ENCODE measurements at places on chromosomes 2 and 18.

DNA sequence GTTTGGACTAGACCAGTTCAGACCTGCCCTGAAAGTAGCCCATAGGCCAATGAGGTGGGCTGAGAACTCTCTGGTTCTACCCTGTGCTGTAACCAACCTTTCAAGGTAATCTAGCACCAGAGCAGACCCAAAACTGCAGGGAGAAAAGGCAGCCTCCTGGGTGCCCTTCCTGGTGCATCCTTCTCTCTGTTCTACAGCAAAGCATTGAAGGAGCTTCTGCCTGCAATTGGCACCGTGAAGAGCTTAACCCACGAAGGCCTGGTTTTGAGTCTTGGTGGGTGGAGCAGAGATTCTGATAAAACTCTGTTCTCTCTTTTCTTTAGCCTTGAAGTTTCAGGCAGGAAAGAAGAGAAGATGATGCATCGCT, 55.5 kb downstream of the LIPG start:
- no peak for DNase-seq

GRCh38 chr2:64359171-64359891, 94.6 kb upstream of the LGALSL start:
- no peak for DNase-seq

- no peak for DNase-seq
Measured at GRCh38 chr2:191049728-191050639, 36.0 kb upstream of the STAT1 start.

DNA sequence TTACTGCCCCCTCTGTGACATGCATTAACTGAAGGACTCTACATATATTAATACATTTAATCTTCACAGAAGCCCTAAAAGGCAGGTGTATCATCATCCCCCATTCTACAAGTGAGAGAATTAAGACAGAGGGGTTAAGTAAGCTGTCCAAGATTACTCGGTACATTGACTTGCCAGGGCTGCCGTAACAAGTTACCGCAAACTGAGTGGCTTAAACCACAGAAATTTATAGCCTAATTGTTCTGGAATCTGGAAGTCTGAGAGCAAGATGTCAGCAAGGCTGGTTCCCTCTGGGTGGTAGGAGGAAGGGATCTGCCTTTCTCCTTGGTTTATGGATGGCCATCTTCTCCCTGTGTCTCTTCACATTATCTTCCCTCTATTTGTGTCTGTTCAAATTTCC, 605.5 kb downstream of the EPHA4 start:
- no peak for DNase-seq

GRCh38 chr18:67919316-67919715, 402.8 kb upstream of the DSEL start:
- no peak for DNase-seq

DNA sequence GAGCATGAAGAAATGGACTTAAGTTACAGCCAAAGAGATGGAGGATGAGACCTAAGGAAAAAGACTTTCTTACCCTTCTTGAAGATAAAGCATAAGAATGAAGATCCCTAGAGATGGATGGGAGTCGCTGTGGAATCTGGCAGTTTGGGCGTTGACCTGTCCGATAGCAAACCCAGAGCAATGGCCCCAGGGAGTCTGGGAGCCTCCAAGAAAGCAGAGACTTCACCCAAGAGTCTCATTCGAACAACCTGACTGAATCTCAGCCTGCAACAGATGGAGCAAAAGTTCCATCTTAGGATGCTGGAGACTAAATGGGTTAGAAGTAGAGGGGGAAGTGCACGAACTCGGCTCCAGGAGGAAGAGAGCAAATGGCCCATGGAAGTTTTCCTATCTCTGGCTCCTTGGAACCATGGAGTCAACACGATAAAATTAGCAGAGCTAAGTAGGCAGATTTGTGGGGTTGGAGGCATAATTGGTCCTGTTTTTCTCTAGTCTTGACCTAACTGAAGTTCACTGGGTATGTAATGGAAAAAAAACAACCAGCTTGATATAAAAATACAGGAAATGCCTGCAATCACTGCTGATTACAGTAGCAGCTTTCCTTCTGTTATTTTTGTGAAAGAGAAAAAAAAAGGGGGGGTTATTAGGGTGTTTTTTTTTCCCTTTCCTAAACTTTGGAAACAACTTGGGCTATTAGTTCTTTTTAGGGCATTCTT, 178.4 kb upstream of the EPAS1 start:
- no peak for DNase-seq

DNA sequence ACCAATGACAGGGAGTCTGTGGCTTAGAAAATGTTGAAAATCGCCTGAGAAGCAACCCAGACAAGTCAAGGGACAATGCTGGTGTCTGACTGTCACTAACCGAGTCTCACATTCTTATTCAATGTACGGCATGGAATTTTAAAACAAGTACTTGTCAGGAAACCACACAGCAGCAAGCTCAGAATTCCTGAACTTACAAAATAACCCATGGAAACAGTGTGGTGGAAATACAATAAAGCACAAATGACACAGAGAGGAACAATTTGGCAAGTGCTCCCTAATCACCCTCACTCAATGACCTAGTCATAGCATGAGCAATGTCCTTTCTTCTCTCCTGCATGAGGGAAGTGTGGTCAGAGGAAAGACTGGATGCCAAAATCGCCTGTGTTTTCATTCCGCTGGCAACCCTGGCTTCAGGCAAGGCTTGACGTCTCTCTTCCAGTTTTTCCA, 154.0 kb downstream of the SATB2 start:
- DNase-seq: no peak

Measured in NCI-H187 (cell line).